CD8-positive, alpha-beta memory T cell (primary cell): ENCODE measurements at places on chromosomes 4 and X. TPM values are rescaled to one million over a fixed set of nuclear protein-coding genes. Genes with fewer than 3 reads are reported as not detected.

DNA sequence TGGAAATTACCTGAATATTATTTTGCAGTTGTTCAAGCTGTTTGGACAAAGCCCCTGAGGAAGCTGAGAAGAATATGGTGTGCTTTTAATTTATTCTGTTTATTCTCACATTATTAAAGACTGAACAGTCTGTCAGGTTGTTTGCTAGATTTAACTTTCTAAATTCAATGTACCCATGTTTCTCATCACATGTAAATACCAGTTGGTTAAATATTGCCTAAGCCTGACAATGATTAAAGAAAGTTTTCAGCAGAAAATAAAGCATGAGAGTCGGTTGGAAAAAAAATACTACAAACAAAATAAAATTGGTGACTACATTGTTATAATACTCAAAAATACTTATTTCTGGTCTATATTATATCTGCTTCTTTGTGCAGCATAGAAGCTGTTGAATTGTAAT lies 1974.7 kb downstream of the ARAP2 start:
- DNase-seq: no peak

- no peak for DNase-seq
Observed at GRCh38 chrX:154799556-154800348, 5.5 kb downstream of the MPP1 start.

- DNase-seq: no peak
Observed at GRCh38 chr4:42248972-42249371, 96.5 kb upstream of the BEND4 start.

GRCh38 chr4:181536196-181536746 lies 706.9 kb upstream of the TENM3 start:
- DNase-seq: no peak

GRCh38 chr4:101187841-101188240 lies 159.5 kb downstream of the PPP3CA start:
- DNase-seq: no peak

- no peak for DNase-seq
Observed at GRCh38 chr4:108560616-108561015, 59.8 kb upstream of the RPL34 start.

GRCh38 chrX:46433892-46434291 lies 111.3 kb downstream of the ZNF674 start:
- DNase-seq: no peak

DNA sequence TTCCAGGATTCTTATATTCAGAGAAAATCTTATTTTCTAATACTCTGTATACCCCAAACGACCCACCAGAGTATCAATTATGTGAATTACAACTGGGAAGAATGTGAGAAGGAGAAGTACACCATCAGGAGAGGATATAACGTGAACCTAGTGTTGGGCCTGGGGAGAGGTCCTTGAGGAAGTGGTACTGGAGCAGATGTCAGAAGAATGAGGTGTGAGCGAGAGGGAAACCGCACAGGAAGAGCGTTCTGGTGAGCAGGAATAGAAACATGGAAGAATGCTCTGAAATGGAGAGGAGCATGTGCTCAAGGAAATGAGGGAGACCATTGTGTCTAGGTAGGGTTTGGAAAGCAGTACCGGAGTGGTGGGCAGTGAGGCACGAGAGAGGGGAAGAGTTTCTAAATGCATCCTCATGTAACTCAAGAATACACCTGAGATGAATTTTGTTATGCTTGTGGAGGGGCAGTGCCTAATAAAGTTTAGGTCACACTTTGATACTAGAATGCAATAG lies 151.6 kb downstream of the GRID2 start:
- DNase-seq: no peak

GRCh38 chr4:81757691-81758090 lies 286.0 kb upstream of the RASGEF1B start:
- no peak for DNase-seq

DNA sequence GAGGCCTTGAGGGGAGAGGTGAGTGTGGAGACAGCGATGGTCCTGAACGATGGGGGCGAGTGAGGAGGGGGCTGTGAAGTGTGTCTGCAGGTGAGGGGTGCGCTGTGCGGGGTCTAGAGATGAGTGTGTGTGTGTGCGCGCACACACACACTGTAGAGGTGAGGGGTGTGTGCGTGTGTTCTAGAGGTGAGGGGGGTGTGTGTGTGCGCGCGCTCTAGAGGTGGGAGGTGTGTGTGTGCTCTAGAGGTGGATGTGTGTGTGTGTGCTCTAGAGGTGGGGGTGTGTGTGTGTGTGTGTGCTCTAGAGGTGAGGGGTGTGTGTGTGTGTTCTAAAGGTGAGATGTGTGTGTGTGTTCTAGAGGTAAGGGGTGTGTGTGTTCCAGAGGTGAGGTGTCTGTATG lies 574 bp downstream of the BST1 start:
- DNase-seq: no peak

DNA sequence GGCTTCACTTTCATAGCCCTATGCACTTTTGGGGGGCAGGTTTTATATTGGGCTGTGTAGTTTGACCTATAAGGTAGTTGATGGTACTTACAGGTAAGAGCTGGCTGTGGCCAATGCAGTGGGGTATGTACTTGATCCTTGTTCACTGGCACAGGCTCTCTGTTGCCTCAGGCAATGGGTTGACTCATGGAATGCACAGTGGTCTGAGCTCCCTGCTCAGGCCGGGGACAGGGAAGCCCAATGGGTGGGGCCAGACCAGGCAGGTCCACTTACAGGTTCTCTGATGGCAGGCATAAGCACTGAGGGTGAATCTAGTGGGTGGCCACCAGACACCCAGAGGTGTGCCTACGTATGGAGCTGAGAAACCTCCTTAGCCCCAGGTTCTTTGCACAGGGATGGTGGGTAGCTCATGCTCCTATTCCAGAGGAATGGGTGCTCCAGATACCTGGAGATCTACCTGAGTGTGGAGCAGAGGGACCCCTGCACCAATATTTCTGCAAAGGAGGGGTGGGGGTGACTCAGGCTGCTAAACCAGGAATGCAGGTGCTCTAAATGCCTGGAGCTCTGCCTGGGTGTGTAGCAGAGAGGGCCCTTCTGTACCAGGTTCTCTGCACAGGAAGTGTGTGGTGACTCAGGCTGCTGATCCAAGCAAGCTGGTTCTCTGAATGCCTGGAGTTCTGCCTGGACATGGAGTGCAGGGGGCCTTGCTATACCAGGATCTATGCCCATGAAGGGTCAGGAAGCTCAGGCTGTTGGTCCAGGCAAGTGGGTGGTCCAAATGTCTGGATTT lies 52.3 kb downstream of the IL1RAPL2 start:
- no peak for DNase-seq

GRCh38 chr4:35818520-35818919 lies 425.8 kb downstream of the ARAP2 start:
- DNase-seq: no peak

GRCh38 chrX:107454302-107454701 lies 4.8 kb downstream of the FRMPD3 start:
- peak; percentile 11 for DNase-seq

DNA sequence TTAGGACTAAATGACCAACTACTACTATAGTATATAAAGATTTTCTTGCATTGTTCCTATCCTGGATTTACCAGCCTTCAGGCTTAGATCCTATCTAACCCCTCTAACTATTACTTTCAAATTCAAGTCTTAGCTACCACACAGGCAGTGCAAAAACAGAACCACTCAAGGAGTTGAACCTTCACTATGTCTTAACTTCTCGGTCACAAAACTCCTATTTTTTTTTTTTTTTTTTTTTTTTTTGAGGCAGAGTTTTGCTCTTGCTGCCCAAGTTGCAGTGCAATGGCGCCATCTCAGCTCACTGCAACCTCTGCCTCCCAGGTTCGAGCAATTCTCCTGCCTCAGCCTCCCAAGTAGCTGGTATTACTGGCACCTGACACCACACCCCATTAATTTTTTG lies 6.3 kb upstream of the FAM200B start:
- no peak for DNase-seq

DNA sequence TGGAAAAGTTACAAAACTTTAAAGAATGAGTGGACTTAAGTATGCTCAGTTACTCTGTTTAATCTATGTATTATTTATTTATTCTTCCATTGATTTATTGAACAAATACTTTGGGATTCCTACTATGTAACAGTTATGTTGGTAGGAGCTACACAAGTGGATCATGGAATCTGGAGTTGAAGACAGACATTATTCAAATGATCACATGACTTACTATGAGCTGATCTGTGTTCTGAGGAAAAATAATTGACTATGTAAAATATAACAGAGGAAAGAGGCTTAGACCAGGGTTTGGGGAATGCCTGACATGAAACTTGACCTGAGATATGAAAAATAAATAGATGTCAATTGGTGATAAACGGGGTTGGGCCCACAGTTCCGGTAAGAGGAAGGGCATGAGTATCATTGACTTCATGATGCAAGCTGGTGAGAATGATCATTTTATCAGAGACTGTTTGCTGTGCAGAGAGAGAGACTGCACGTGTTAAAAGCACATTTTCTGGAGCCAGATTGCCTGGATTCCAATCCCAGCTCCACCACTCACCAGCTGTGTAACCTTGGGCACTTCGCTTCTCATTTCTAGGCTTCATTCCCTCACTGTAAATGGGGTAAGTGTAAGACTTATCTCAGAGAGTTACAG lies 179.0 kb downstream of the SPCS3 start:
- no peak for DNase-seq

DNA sequence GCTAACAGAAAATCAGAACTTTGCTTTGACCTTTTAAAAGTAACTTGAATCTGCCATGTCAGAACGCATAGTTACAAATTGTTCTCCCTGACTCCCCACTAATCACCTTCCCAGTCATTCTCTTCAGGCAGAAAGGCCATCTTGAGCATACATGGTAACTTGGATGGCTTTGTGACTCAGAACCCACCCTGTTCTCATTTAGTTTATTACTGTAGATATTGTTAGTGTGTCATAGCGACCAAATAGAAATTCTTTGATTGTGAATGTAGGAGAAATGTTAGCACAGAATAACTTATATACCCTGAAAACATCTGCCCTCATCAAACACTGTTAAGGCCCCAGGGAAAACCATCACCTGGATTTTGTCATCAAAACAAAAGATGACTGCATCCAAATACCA lies 382.0 kb downstream of the MAGEB5 start:
- DNase-seq: no peak

GRCh38 chr4:185192059-185192458 lies 11.7 kb downstream of the CFAP97 start:
- no peak for DNase-seq

DNA sequence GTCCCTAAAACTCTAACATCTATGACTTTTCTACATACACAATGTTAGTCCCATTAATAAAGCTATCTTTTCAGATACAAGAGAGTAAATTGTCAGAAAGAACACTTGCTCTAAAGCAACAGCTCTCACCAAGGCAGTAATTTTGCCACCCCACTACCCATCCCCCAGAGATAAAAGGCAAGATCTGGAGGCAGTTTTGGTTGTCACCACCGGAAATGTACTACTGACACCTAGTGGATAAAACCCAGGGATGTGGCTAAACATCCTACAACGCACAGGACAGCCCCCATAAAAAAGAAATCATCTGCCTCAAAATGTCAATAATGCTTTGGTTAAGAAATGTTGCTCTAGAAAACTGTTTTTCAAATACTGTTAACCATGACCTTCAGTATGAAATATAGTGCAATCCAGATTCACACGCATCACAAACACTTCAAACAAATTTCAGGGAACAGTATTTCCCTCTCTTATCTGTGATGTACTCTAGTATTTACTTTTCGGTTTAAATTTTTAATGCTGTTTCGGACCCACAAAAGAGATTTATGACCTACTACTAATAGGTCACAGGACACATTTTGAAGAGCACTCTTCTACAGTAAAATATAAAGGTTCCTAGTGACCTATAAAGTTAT lies 5.1 kb downstream of the FBXL5 start:
- DNase-seq: peak; percentile 73

DNA sequence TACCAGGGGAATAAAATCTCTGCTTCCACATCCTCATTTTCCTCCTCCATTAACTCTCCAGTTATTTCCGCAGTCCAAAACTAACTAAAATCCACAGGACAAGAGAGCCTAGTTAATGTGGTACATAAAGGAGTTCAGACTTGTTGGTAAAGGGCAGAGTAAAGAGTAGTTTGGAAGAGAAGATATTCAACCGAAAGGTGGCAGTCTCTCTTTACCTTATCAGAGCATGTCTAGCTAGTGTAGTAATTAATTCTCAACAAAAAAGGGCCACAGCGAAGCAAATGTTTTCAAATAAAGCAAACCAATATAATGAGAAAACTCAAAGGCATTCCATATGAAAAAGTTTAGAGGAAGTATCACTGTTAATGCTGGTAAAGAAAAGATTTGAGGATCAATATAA lies 286.5 kb downstream of the GLUD2 start:
- no peak for DNase-seq

DNA sequence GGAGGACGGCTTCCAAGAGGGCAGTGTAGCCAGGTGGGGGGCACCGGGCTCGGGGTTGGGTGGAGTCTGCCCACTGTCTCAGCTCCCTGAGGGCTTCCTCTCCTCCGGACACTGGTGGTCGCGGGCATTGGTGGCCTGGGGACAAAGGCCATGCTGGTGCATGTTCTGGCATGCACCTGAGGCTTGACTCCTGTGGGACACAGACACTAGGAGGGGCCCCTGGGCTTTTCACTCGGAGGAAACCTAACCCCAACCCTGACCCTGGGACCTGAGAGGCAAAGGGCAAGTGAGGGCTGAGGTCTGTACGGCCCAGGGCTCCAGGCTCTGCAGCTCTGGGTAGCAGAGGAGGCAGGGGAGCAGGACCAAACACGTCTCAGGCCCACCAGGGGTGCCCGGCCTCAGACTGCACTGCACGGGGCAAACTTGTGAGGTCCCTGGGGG lies 22.3 kb upstream of the FGFR3 start:
- no peak for DNase-seq

DNA sequence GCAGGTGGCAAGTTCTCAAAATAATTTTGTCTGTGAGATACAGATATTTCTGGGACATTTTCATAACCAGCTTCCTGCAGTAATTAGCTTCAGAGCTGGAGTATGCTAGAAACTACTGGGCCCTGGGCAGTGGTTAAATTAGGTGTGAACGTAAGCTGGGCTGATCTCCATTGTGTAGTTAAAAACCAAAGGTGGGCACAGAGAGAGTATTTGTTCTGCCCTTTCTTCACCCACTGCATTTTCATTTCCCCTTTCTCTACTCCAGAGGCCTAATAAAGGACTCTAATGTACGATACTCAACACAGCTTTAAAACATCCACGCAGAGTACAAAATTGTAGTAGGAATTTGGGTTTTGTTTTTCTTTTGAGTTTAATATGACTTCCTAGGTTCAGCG lies 252.7 kb downstream of the SPRY1 start:
- no peak for DNase-seq

DNA sequence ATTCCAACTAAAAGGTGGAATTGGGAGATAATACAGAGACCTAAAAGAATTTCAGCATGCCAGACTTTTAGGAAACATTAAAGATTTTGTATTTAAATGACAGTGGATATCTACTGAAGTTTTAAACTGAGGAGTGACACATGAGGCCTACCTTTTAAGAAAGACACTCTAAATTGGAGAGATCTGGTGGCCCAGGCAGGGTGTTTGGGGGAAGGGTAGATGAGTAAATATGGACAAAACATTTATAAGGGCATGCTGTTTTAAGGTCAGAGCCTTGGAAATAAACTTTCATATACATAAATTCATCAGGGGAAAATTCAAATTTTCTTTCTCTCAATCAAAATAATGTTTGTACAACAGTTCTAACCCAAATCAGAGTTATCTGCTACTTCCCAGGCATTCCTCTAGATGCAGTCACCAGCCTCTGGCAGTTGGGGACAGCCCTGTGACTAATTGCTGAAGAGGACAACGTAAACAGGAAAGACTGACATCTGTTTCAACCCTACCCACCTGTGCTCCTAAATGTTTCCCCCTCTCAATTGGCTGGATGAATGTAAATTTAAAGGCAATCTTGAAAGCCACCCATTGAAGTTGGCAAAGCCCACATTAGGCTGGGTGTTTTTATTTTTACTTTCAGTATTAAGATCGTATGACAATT lies 1646.9 kb upstream of the ADGRL3 start:
- no peak for DNase-seq

The CFAP47 gene
- not detected for total RNA-seq

The LINC00632 gene
- not detected for total RNA-seq

The PNMA5 gene
- not detected for total RNA-seq

The CITED1 gene
- total RNA-seq: not detected
